Hypothalamus (tissue), 51 donors: ENCODE measurements at places on chromosomes 11 and 22.

GRCh38 chr11:117569911-117570310 is 227.1 kb downstream of the DSCAML1 start:
- DNase-seq: no peak

GRCh38 chr11:85406841-85407240 is 220.3 kb downstream of the DLG2 start:
- no peak for DNase-seq

- no peak for DNase-seq
Observed at GRCh38 chr11:125063429-125064043, 431 bp downstream of the SLC37A2 start.

DNA sequence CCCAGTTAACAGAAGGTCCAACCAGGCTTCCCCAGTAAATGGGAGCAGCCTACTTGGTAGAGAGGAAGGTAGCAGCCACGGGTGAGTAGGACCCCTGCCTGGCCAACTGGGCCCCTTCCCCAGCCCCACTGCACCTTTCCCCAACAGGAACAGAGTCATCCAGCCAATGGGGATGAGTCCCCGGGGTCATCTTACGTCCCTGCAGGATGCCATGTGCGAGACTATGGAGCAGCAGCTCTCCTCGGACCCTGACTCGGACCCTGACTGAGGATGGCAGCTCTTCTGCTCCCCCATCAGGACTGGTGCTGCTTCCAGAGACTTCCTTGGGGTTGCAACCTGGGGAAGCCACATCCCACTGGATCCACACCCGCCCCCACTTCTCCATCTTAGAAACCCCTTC is 6.6 kb downstream of the RIC8A start:
- no peak for DNase-seq

DNA sequence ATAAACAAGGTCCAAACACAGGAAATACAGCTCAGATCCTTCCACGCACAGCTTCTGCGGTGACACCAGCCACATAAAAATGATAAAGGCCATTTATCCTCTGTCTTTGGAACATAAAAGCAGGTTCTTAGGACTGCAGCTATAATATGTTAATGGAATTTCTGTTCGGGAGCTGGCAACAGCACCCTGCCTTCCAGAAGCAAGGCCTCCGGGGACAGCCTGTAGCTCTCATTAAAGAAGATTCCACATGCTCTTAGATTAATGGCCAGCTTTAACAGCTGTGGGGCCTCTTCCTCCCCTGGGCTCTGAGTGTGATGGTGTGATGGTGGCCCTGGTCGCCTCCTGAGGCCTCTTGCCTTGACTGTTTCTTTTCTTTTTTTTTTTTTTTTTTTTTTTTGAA is 137.3 kb downstream of the CACNA1I start:
- DNase-seq: no peak

DNA sequence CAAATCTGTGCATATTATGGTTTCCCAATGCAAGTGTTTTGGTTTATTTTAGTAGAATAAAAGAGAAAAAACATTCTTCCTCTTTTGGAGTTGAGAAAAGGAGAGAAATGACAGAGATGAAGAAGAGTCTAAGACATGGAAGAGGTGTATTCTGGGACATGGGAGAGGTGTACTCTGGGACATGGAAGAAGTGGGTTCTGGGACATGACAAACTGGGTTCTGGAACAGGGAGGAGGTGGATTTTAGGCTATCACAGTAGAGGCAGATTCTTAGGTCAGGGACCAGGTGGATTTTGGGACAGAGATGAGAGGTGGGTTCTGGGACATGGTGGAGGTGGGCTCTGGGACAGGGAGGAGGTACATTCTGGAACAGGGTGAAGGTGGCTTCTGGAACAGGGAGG is 2.1 kb upstream of the ASPHD2 start:
- DNase-seq: no peak

- DNase-seq: peak; percentile 69
Observed at GRCh38 chr11:117717485-117718314, 79.3 kb downstream of the DSCAML1 start.

DNA sequence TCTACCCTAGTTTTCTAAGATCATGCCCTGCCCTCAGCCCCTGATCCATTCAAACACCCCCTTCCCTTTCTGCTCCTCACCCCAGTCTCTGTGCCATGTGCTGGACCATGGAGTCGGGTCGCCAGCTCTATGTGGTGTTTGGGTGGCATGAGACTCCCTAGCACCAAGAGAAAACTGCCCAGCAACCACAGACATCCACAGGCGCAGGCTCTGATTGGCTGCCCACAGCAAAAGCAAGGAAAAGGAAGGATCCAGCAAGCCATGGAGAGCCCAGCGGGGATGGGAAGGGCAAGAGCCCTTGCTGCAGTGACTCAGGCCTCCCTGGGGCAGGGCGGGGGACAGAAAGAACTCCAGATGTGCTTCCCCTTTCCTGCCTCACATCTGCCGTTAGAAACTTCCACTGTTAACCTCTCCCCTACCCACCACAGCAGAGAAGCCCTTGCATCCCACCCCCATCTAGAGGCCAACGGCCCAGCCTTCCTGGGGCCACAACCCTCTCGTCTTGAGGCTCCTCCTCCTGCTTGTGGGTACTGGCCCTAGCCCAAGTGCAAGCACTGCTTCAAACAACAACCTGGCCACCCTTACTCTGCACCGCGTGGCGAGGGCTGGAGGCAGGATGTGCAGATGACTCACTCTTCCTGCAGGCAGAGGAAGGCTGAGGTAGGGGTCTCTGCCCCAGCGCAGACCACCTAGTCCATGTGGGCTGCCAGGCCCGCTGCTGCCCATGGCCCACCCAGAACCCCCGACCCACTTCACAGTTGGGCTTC is 9.7 kb upstream of the AHNAK start:
- DNase-seq: peak; percentile 52

GRCh38 chr22:17754233-17754925 is 19.9 kb downstream of the BID start:
- no peak for DNase-seq
